ENCODE measurements at places on chromosomes 7 and 10.

DNA sequence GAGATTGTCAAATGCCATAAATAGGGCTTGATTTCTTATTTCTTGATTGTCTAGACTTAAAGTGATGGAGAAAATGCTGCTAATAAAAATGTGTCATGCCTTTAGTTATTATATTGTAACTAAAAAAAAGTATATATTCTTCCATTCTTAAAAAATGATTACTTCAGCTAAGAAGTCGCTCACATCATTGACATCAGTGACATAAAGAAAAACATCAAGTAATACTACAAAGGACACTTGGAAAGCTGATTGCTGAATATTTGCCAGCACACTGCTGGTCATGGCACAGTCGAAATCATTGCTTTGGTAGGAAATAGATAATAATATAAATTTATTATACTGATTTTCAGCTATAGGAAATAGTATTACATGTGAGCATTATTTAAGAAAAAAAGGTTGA, 62.6 kb downstream of the LOXL4 start:
- no peak for DNase-seq

GRCh38 chr7:6157685-6158423, 114.6 kb downstream of the CYTH3 start:
- no peak for DNase-seq

DNA sequence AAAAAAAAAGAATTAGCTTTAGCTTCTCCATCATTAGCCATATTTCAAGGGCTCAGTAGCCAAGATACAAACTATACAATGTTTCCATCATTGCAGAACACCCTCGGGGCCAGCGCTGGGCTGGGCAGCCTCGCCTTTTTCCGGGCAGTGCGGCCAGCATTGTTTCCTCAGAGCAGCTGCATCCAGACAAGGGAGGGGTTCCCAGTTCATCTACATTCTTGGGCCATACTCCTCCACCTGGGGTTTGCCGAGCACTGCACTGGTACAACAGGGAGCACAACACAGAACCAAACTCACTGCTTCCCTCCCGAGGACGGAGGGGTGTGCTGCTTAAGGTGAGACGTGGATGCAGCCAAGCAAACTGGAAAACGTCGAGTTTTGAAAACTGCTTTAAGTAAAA, 2.4 kb upstream of the PKD1L1 start:
- DNase-seq = no peak

DNA sequence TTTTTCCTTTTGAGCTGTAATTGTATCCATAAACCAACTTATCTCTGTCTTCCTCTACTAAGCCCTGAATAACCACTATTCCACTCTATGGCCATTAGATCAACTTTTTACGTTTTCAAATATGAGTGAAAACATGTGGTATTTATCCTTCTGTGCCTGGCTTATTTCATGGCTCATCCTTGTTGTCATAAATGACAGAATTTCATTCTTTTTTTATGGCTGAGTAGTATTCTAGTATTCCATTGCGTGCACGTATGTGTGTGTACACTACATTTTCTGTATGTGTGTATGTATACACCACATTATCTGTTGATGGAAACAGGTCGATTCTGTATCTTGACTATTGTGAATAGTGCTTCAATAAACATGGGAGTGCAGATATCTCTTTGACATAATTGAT, 11.1 kb downstream of the CDK1 start:
- no peak for DNase-seq

DNA sequence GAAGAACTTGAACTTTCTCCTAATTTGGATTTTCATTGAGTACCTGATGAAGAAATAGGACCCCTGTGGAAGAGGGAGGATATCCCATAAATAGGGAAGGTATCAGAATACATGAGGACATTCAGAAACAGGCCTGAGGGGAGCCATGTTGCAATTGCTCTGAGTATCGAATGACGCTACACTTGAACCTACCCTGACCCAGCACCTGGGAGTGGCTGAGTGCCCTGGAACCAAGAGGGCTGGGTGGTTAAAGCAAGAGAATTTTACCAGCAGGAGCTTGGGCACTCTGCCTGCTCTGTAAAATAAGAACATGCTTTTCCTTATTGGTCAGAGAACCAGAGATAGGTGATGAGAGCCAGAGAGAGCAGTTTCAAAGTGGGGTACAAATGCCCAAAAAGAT, 7.2 kb downstream of the NEUROD6 start:
- no peak for DNase-seq

DNA sequence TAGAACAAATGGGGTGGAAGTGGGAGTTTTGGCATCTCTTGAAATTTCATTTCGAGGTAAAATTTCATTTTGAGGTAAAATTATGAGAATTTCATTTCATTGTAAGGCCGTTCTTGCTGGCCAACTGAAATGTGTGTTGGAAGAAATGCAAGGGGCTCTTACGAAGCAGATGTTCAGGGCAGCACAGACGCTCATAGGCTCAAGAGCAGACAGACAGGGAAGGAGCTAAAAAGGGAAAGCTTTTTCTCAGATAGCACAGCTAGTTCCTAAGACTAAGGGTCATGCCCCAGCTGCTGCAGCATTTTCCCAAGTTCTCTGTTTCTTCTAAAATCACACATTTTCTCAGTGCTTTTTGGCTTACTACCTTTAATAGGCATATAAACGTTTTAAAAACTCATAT, 65.1 kb upstream of the SFMBT2 start:
- DNase-seq = no peak

- DNase-seq = no peak
Observed at GRCh38 chr7:3154881-3155494, 111.3 kb upstream of the CARD11 start.

GRCh38 chr10:35089611-35090161, 455 bp downstream of the CUL2 start:
- no peak for DNase-seq

DNA sequence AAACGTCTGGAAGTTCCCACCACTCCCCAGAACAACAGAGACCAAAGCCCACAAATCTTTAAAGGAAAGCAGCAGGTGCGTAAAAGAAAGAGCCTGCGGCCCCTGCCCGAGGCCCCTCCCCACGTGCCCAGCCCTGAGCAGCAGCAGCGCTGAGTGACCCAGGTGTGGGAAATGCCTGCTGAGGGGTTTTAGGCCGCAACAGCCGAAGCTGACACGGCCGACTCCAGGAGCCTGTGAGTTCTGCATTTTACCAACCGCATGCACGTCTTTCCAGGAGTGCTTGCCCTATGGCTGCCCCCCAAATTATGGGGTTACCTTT, 1.6 kb upstream of the KNDC1 start:
- no peak for DNase-seq

- no peak for DNase-seq
Observed at GRCh38 chr7:1707756-1708595, 37.9 kb downstream of the ELFN1 start.

GRCh38 chr10:89207801-89208551, 859 bp upstream of the CH25H start:
- DNase-seq = no peak

DNA sequence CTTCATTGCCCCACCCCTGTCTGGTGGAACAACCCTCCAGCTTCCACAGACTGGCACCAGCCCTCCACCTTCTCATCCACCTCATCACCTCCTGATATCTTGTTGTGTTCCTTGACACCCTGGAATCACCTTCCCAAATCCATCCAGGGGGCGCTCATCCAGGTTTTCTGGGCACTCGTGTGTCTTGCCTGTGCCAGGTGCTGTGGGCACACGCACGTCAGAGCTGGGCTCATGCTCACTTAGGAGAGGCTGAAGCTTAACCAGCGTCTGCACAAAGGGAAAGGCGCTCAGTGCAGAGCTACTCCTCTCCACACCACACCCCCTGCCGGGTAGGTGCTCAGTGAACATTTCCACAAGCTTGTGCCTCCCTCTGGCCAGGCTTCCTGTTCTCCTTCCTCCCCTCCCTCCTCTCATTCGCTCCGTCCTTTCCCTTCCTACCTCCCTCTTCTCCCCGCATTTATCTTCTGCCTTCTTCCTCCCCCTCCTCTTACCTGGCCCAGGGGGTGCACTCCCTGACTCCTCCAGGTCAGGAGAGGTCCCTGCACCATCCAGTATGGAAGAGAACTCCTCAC, 4.8 kb downstream of the ADCYAP1R1 start:
- DNase-seq = no peak
